ENCODE measurements at places on chromosomes 2 and 18.

DNA sequence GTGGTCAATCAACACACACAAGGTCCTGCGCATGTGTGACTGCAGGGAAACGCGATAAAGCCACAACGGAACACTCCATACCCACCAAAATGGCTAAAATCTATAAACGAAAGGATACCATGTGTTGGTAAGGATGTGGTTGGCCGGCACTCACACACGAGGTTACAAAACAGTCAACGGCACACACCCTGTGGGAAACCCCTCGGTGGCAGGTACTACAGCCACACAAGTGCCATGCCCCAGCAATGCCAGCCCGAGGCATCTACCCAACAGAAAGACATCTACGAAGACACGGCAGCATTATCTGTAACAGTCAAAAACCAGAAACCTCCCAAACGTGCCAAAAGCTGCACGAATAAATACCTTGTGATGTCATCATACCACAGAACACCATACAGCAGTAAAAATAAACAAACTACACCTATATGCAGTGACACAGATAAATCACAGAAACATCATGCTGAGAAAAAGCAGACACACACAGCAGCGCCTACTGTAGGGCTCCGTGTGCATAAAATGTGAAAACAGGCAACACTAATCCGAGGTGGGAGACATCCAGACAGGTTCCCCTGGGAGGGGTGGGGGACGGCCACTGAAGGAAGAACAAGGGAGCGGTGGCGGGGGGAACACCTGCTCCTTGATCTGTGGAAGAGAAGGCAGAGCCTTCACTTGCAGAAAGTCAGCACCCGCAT, 36.7 kb downstream of the HDAC4 start:
- DNase-seq = peak; percentile 14

DNA sequence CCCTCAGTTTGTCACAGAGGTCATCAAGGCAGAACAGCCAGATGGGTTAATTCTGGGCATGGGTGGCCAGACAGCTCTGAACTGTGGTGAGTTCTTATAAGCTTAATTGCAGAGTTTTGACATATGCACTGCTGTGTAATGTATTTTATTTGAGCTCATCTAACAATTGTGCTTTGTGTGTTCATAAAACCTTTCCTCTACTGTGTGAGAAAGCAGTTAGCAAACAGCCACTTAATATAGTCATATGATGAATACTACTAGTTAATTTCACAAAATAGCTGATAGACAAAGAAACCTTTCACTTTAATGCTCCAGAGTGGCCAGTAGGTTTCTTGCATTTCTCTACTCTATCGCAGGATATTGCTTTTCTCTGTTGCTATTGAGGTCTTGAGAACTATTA, 43.1 kb downstream of the CPS1 start:
- no peak for DNase-seq

DNA sequence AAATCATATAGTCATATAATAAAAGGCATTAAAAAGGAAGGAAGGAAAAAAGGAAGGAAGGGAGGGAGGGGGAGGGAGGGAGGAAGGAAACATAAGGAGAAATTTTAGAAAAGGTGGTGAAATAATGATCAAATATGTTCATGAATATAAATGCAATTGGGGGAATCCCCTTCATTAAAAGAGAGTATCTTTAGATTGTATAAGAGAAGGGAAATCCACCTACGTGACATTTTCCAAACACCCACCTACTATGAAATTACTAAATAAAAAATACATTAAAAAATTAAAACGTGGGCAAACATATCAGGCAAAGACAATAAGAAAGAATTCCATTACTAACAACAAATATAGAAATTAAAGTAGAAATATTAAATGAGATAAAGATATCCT, 203.4 kb upstream of the PARD3B start:
- no peak for DNase-seq

DNA sequence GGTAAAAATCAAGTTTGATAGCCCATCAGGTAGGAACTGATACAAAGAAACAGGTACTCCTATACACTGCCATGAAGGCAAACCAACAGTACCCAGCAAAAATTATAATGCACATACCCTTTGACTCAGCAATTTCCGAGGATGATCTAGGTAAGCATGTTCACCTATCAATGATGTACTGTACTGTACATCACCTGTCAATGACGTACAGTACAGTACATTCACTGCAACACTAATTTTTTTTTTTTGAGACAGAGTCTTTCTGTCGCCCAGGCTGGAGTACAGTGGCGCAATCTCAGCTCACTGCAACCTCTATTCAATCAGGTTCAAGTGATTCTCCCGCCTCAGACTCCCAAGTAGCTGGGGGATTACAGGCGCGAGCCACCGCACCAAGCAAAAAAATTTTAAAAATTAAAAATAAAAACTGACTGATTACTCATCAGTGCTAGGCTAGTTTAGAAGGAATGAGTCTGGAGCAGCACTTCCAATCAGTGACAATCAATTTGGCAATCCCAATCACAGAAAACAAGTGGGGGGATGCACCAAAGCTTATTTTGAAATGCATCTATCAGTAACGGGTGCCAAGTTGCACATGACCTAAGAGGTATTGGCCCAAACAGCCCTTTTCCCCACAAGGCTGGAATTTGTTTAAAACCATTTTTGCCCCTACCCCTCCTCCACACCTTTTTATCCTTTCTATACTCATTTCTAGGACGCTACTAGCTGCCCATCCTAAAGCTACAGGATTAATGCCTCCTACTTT, 8.2 kb downstream of the SRSF7 start:
- DNase-seq = no peak

GRCh38 chr2:148812306-148812705, 62.7 kb upstream of the KIF5C start:
- DNase-seq = no peak

GRCh38 chr18:37282386-37283037, 283.1 kb downstream of the CELF4 start:
- no peak for DNase-seq

- peak; percentile 54 for DNase-seq
Measured at GRCh38 chr2:88753833-88754584, 62.5 kb downstream of the RPIA start.

DNA sequence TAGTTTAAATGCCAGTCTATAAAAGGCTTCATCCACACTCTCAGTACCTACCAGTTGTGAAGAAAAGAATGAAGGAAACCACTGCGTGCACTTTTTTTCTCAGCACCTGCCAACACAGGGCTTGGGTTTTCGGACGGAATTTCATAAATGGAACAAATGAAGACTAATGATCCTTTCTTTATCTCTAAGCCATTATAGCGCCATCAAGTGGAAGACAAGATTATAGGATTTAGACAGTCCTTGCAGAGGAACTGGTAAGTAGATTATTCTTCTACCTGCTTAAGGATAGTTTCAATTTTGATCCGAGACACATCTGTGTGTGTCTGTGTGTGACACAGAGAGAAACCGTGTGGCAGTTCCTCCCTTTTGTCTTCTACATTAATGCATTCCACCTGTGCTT, 245.6 kb downstream of the NRXN1 start:
- DNase-seq = no peak

DNA sequence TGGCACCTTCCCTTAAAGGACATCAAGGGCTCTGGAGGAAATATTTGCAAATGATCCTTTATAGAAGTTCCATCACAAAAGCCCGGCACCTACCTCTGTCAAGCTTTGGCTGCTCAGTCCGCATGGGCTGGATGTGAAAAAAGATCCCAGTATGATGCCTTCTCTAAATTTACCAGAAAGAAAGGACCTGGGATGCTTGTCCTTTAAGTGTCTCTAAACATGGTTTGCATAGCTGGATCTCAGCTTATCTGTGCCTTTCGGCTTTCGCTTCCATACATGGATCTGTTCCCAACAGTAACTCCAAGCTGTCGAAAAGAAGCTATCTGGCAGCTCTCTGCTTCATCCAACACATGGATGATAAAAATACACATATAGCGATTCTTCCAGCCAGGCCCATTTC, 60.4 kb upstream of the SLC8A1 start:
- no peak for DNase-seq

- DNase-seq = no peak
Measured at GRCh38 chr18:3499501-3499900, 49.5 kb downstream of the TGIF1 start.

DNA sequence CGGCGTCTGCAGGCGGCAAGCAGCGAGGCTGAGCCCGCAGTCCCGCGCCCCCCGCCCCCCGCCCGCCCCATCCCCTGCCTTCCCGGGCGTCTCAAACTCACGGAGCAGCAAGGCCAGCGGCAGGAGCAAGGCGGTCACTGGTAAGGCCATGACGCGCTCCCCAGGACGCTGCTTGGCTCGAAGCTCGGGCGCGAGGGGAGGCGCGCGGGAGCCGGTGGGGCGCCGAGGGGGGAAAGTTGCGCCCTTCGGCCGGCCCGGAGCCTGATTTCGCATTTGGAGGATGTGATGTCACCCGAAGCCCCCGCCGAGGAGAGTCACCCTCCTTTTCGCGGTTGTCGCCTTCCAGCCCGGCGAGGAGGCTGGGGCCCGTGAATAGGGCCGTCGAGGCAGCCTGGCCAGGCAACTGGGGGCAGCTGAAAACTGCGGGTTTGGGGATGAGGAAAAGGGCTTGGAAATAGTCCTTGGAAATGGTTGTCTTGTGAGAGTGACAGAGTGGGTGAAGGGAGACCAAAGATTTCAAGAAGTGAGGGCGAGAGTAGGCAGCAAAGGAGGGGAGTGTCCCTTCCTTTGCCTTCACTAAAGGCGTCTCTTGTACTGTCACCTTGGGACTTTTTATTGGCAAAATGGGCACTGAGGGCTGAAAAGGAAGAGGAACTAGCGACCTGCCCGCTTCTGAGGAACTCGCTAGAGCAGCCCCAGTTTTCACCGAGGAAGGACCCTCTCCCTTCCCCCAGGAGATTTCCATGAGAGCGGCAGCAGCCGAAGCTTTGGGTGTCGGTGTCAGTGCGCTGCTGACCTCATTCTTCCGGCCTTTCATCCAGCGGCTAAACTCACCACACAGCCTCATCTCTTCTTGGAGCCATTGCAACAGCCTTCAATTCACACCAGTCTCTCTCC, at the start of gene CD8A:
Gene CD8A (minus strand): TSS at position 238 of the 897 bp plus-strand sequence. CDS start 88 bp downstream, at position 150.
- DNase-seq = no peak

DNA sequence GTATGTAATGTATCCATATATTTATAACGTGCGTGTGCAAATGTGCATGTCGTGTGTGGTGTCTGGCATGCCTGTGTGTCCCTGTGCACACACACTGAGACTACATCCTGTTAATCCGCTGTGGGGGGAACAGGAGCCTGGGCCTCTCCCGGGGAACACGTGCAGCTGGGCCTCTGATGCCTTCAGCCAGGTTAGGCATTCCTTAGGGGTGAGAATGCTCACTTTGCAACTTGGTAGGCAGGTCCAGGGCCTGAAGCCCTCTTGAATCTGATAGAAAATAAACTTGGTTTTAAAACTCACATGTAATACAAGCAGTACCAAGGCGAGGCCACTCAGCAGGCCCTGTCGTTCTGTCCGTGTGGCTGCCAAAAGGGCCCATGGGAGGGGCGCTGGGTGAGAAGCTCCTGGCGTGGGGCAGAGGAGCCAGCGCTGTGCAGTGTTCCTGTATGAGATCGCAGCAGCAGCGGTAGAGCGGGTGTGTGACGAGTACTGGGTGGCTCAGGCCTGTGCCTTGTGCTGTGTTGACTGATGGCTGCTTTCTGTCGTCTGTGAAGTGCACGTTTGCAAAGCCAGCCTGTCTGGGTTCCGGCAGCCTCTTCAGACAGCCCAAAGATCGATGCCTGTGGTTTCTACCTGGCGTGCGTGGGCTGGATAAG, 16.2 kb downstream of the SALL3 start:
- DNase-seq = no peak

DNA sequence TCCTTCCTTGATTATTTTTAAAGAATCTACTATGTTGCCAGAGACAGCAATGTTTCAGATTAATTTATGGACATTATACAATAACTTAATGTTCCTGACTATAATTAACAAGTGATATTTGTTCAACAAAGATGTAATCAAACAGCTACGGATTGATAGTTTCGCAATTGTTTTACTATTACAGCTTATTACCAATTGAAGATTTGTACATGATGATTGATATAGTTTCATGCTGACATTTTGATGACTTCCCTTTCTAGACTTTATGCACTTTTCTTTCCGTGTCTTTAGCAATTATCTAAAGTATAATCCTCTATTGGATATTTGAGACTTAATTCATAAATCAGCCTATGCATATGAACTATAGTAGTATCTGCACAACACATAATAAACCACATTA, 6.5 kb downstream of the SP5 start:
- no peak for DNase-seq

GRCh38 chr18:58097121-58097906, 53.3 kb downstream of the NEDD4L start:
- DNase-seq = no peak

DNA sequence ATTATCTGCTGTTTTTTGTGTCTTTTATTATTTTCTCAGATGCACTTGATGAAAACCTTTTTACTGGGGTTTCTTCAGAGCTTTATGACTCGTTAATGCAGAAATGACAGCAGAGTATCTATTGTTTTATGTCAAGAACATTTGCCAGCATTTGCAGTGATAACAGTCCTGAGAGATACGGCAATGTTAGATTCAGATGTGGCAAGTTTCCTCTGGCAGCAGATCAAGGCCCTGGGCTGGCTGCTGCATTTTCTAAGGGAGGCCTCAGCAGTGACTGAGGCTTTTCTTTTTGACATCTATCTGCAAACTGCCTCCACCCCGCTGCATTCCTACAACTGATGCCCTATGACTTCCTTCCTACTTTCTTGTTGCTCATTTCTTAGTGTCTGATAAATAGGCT, 40.2 kb downstream of the EFEMP1 start:
- no peak for DNase-seq

DNA sequence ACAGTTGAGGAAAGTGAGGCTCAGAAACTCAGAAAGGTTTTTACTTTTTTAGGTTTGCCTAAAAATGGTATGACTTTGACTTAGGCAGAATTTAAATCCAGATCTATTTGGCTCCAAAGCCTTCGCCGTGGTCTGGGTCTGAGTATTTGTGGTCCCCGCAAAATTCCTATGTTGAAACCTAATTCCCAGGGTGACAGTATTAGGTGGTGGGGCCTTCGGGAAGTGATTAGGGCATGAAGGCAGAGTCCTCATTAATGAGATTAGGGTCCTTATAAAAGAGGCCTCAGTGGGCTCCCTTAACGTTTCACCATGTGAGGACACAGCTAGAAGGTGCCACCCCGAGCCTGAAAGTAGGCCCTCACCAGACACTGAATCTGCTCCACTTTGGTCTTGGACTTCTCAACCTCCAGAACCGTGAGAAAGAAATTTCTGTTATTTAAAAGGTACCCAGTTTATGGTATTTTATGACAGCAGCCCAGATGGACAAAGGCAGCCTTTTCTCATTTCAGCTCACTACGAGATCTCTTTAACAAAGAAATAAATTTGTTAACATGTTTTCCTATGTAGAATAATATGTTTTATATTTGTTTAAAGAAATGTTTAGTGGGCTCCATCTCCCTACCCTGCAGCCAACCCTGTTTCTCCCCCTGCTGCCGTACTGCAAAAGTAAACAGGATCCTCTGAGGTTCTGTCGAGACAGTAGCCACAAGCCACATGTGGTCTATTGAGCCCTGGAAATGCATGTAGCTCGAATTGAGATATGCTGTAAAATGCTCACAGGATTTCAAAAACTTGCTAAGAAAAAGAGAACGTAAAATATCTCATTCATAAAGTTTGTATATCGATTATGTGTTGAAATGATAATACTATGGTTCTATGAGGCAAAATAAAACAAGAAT, 80.6 kb downstream of the MOGAT1 start:
- DNase-seq = no peak

Measured in CD4-positive, alpha-beta T cell treated with Interleukin-6 at 100 ng/mL for 8 hours (primary cell).